T-helper 2 cell (primary cell): ENCODE measurements at places on chromosomes 5 and 9.

DNA sequence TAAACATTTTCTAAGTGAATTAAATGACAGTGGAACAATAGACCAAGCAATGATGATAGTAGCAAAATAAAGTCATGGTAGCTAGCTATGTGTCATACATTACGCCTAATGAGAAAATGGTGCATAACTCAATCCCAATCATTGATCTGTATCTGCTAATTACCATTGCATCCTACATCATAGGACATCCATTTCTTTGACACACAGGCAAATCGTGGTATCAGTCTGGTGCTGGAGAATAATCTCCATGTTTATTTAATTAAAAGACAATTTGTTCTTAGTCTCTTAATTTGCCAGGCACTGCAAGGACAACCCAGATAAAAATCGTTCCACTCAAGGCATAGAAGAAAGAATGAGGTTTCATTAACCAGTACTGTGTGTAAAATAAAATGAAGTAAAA lies 89.6 kb upstream of the SMC5 start:
- no peak for DNase-seq

DNA sequence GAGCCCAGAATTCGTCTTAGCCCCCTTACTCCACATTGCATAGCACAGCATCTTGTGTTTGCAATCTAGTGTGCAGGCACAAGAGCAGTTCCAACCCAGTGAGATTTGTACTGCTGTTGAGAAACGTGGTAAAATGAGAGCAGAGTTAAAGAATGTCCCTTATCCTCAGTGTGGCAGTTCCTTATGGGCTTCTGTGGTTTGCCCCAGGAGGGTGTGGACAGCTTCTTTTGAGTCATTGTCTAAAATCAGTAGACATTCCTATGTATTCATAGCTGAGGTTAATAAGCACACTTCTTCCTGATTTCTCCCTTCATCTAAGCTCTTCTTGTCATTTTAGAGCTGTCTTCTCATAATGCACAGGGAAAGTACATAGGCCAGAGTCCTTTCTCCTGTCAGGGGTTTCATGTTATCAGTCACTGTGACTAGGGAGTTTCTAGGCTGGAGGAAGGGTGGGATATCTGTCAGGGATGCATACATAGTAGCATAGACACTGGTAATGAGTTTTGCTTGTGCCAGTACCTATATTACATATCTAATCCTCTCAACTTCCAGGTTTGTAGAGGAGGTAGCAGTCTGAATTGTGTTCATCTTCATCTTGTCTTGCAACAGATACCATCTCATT lies 2.0 kb upstream of the CAVIN4 start:
- no peak for DNase-seq

DNA sequence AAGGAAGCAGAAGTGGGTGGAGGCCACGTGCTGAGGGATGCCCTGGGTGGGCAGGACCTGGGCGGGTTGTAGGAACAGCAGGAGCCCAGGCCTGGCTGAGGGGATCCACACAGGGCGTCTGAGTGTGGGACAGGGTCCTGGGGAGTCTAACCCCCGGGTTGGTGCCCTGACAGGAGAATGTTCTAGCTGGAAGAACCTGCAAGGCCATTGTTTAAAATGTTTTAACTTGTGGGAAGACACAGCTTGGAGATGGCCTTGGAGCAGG lies 33.9 kb upstream of the SUSD3 start:
- no peak for DNase-seq

GRCh38 chr5:74095871-74096270 lies 469.9 kb downstream of the ARHGEF28 start:
- DNase-seq, result no peak

DNA sequence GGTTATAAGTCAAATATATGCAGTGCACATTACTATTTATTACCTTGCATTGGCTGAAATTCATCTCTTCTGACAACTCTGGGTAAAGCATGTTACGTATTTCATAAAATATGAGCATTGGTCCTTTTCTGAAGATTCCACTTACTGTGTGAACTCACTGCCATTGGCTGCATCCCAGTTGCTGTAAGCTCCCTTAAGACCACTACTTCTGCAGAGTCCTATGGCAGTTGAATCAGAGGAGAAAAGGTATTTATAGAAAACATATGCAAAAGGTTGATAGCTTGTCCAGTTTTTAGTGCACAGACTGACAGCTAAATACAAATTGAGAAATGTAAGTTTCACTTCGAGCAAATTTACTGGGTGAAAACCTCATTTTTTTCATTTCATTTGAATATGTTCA lies 394.6 kb upstream of the ARRDC3 start:
- no peak for DNase-seq

DNA sequence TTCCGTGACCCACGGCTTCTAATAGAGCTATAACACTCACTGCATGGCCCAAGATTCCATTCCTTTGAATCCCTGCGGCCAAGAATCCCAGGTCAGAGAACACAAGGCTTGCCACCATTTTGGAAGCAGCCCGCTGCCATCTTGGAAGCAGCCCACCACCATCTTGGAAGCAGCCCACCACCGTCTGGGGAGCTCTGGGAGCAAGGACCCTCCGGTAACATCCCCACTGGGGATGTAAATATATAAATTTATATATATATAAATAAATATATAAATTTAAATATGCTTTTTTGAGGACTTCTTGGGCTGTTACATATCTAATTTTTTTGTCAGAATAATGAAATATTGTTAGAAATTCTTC lies 122.4 kb downstream of the FAM170A start:
- DNase-seq, result no peak

GRCh38 chr5:54829102-54829501 lies 156.3 kb downstream of the ESM1 start:
- no peak for DNase-seq

GRCh38 chr9:96508227-96508940 lies 58.4 kb downstream of the HABP4 start:
- DNase-seq, result no peak
